CD8-positive, alpha-beta T cell (primary cell): ENCODE measurements at places on chromosomes 5 and 9.

DNA sequence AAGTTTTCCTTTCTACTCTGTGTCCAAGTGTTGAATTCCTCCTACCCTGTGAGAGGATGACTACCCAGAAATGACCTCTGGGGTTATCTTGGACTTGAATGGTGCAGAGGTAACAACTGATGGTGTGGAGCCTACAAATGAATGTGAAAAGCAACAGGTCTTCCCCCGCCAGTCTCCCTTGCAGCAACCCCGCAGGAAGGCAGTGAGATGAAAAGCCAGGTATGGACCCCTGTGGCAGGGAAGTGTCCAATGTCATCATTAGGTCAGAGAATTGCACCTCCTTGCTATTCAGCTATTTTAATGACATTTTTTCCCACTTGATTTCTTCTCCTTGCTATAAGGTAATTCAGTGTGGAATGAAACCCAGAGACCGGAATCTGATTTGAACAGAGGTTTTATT is 58.5 kb downstream of the MAT2B start:
- DNase-seq = no peak

DNA sequence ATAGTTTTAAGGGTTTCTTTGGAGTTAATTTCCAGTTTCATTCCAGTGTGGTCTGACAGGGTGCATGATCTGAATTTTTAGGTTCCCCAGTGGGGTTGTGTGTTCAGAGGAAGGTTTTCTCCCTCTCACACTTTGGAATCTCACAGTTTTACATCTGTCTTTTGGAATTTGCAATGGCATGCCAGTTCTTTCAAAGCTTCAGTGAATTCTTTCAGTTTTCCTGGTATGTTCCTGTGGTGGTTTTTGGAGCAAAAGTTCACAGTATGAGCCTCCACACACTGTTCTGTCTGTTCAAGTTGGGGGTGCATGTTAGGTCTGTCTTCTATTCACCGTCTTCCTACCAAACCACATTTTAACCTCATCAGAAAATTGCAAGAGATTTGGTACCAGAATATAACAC is 624.2 kb downstream of the KCTD16 start:
- DNase-seq = no peak

GRCh38 chr5:66273121-66273520 is 129.0 kb downstream of the SREK1 start:
- no peak for DNase-seq

GRCh38 chr5:141969783-141970771 is 1.2 kb downstream of the RNF14 start:
- no peak for DNase-seq

DNA sequence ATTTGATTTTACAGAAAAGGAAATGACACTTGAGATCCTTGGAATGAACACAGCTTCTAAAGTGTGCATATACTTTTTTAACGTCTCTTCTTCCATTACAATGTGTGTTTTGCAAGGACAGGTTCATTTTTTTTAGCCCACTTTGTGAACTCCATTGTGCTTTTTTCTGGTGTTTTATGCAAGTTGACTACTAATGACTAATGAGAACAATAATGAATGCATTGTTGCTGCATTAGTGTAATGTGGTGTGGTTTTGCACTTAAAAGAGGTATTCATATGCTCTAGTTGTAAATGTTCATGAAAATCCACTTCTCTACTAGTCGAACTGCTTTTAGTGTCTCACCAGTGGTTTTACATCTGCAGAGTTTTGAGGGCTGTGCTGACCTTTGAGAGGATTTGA is 93.6 kb downstream of the UHRF2 start:
- no peak for DNase-seq

GRCh38 chr5:6847870-6848269 is 134.6 kb downstream of the TENT4A start:
- DNase-seq = no peak

GRCh38 chr5:1343931-1344901 is 683 bp downstream of the CLPTM1L start:
- DNase-seq = peak; percentile 22

GRCh38 chr5:66197764-66198405 is 53.8 kb downstream of the SREK1 start:
- no peak for DNase-seq

DNA sequence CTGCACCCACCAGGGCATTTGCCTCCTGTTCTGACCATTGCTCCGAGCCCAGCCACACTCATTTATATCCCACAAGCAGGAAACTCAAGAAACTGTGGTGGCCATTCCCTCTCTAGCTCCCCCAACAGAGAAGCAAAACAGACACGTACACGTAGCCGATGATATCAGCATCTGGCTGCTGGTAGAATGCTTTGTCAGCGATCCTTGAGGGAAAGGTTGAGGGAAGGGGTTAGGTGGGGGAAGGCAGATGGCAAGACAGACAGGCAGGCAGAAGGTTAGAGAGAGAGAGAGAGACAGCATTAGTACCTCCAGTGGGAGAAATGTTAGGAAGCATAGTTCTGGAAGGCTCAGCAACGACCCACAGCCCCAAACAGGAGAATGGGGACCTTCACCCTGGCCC is 7.8 kb downstream of the HIGD2A start:
- DNase-seq = no peak

DNA sequence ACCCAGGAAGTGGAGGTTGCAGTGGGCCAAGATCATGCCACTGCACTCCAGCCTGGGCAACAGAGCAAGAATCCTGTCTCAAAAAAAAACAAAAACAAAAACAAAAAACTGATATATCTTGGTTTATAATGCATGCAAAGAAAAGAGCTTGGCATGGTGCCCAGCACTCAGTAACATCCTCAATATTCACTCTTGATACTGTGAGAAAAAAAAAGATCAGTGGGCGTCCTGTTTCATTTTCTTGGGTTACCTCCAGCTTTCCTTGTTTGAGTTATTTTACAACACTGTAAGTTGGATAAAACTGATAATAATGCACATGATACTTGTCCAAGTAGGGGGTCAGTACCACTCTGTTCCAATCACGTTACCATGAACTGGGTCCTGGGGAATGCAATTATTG is 7.8 kb downstream of the PHYHD1 start:
- no peak for DNase-seq

GRCh38 chr5:5296051-5296450 is 126.4 kb upstream of the ICE1 start:
- DNase-seq = no peak

DNA sequence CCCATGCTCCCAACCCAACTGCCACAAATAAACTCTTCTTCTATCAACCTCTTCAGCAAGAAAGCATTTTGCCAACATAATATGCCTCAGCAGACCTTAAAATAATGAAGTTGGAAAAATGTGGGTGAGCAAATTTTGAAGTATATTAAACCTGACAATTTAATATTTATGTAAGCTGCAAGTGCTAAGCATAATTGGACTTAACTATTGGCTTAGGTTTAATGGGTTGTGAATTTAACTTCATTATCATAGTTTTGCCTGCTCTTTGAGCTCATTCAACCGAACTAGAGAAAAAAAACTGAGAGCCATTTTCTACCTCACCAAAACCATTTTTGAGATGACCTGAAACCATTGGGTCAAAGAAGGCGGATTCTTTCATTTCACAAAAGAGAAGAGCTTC is 805.5 kb upstream of the DMAC1 start:
- DNase-seq = no peak

- DNase-seq = no peak
Measured at GRCh38 chr5:157540707-157541446, 34.7 kb downstream of the ADAM19 start.

- DNase-seq = no peak
Measured at GRCh38 chr5:71013575-71013974, 11.6 kb downstream of the NAIP start.

DNA sequence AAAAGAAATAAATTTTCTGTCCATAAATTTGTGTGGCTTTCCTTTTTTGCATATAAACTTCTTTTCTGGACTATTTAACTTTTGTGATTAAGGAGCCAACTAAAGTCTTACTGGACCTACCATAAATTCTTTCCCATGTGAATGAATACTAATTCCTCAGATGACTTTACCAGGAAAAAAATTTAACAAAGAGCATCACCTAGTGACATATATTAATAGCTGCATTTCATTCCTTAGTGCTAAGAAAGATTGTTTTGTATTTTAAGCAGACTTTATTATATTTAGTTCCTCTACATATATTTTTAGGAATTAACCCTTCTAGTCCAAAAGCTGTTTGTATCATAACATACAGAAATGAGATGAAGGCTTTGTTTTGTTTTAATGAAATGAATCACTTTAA is 64.4 kb downstream of the C9orf85 start:
- DNase-seq = no peak

DNA sequence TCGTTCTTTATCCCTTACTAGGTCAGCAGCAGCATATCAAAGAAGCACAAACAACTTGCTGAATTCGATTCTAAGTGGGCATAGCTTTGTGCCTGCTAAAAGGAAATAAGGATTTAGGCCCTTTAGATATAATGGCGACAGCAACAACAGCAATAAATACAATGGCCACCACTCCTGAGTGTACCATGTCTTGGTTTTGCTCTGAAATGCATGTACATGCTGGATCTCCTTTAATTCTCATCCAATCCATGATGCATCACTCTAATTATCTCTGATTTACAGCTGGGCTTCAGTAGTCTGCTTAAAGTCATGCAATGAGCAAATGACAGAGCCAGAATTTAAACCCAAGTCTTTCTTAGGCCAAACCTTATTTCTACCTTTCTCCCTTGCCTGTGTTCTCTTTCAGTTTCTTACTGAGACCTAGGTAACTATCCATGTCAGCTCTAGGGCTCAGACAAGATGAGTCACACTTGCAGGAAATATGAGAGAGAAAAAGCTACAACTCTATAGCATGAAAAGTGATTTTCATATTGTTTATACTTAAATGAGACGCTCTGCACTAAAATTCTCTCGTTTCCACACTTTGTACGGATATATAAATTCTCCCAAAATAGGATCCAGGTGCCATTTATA is 111.8 kb downstream of the HMHB1 start:
- DNase-seq = no peak

DNA sequence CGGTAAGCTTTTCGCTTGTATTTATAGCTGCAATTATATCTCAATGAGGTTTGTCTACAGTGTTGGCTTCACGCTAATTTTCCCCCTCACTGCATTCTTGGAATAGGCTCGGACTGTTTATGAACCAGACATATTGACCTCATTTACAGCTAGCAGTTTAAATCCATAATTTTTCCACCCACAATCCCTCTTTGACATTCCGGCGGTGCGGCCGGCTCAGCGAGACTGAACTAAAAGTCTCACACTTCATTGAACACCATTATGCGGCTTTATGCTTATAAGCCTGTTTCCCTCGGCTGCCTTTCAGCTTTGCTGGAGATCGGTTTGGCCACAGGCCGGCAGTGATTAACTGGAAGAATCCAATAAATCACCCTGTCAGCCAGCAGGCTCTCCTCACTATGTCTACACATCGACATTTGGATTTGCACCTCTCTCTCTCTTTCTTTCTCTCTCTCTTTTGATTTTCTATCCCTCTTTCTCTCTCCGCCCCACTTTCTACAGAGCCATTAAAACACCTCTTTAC is 315.0 kb upstream of the TLE4 start:
- no peak for DNase-seq

GRCh38 chr9:15353892-15354291 is 46.9 kb upstream of the TTC39B start:
- DNase-seq = no peak

- DNase-seq = no peak
Measured at GRCh38 chr9:93673021-93673838, 96.8 kb downstream of the PHF2 start.

DNA sequence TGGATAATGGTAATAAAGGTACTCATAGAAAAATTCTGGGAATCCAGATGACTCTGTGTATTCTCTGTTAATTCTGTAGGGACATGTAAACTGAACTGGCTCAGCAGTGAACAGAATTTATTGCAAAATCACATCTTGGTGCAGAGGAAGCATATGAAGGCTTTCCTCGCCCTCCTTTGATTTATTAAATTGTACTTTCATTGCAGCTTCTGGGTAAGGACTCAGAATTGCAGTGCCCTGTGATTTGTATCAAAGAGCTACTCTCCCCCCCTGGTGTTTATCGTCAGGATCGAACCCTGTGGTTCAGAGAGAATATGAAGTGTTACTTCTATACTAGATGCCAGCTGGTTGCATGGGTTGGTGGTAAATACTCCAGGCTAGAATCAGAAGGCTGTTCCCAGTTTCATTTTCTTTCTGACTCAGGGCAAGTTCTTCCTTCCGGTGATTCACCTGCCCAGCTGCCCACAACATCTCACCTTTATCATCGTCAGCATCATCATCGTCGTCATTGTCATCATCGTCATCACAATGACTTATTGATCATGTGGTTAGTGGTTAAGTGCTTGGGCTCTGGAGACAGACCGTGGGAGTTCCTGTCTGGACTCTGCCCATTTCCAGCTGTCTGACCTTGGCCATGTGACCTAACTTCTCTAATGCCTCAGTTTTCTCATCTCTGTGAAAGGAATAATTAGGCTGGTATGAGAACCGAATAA is 238.8 kb downstream of the ARHGAP26 start:
- DNase-seq = peak; percentile 56

DNA sequence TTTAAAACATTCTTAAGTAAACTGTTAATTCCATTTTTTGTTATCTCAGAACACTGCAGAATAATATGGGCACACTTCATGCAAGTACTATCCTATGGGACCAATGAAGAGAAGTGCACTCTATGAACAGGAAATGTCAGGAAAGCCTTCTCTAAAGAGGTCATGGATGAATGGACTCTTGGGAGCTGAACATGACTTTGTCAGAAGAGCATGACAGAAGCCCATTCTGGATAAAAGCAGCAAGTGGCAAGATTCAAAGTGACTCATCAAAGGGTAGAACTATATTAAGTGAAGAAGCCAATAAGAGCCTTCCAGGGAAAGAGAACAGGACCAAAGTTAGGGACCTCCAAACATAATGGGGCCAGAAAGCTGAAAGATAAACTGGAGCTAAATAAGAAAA is 94.0 kb downstream of the RAPGEF6 start:
- no peak for DNase-seq

GRCh38 chr9:23682352-23682751 is 143.7 kb downstream of the ELAVL2 start:
- DNase-seq = no peak

- no peak for DNase-seq
Measured at GRCh38 chr5:110386782-110387181, 339.7 kb downstream of the TMEM232 start.

- peak; percentile 58 for DNase-seq
Measured at GRCh38 chr5:172833686-172834414, at the start of gene ERGIC1. ERGIC1 (plus strand) TSS chr5:172834251; CDS start chr5:172834414, 163 bp downstream.

DNA sequence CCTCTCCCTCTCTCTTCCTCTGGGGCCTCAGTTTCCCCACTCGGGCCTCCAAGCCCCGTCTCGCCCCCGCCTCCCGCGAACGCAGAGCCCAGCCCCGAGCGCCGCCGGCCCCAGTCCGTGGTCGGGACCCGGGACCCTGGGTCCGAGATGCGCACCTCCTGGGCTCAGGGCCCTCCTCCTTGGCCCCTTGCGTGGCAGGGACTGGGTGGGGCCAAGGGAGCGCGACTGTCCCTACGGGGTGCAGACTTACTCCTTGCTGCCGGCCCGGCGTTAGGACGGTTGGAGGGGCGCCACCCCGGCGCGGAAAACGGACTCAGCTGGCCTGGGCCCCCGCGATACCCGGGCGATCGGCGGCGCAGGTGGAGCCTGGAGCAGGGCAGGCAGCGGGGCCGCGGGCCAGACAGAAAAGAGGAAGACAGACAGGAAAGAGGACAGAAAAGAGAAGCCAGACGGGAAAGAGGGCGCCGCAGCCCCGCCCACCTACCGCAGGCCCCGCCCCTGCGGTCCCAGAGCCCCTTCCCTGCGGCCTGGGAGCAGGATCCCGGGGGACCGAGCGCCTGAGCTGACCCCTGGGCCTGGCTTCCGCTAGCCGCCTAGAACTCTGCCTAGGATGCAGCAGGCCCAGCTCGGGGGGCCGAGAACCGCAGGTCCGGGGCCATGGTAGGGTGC is at the start of gene GBGT1:
GBGT1 (minus strand) TSS at position 411 of the 669 bp plus-strand sequence. CDS start 1,502 bp downstream, outside the sequence.
- peak; percentile 49 for DNase-seq
